Fibroblast of lung (primary cell): ENCODE measurements at places on chromosomes 2 and 18. TPM values are rescaled to one million over a fixed set of nuclear protein-coding genes. Genes with fewer than 3 reads are reported as not detected.

DNA sequence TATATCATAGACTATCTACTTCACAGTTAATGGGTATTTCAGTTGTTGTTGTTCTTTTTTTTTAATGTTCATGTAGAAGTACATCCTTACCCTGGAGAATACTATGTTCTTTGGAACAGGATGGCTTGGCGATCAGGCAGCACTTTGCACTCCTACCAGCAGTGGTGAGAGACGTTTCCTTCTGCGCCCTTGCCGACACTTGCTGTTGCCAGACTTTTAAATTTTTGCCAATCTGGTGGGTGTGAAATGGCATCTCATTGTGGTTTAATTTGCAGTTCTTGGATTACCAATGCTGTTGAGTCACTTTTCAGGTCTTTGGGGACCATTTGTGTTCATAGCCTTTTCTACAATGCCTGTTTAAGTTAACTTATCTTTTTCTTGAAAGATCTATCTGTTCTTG, 197.3 kb downstream of the SH3RF3 start:
- no peak for DNase-seq

DNA sequence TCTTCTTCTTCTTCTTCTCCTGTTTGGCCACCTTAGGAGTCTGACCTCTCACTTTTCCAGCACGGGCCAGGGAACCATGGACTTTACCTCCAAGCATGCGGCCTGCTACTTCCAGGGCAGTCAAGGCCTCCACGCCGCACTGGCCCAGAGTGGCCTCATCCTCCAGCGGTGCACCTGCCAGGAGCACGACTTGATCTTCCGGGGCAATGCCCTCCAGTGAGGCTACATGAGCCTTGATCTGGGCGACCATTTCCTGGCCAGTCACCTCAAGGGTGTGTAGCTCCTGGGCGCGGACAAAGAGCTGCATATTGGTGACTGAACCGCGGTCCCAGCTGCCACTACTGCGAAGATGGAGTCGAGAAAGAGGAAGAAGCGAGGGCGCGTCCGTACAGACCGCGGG, 67.1 kb downstream of the DIPK1C start:
- no peak for DNase-seq

GRCh38 chr18:37299471-37300304, 265.9 kb downstream of the CELF4 start:
- peak; percentile 95 for DNase-seq

GRCh38 chr18:46352520-46353250, 248.5 kb downstream of the HAUS1 start:
- DNase-seq = no peak

- DNase-seq = peak; percentile 95
Observed at GRCh38 chr2:187541086-187542085, 12.8 kb downstream of the TFPI start.

- DNase-seq = no peak
Observed at GRCh38 chr2:199716807-199717586, 134.0 kb downstream of the FTCDNL1 start.

- no peak for DNase-seq
Observed at GRCh38 chr18:69216321-69216720, 184.4 kb upstream of the DOK6 start.

- no peak for DNase-seq
Observed at GRCh38 chr2:106117882-106118684, 76.0 kb downstream of the UXS1 start.

DNA sequence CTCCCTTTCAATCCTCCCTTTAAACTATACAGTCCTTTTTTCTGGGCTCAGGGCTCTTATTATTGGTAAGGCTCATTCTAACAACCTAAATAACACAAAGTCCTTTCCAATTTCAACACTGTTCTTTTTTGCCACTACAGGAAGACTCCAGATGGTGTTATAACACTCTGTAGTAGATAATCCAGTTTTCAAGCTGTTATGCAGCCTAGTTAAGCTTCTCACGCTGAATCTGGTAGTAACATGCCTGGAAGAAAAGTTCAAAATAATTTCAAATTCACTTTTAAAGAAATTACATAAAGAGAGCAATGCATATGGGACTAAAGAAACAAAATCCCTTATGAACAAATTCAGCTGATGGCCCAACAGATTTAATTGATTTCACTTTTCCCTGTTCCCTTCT, 3.2 kb upstream of the MPP4 start:
- no peak for DNase-seq

- peak; percentile 82 for DNase-seq
Observed at GRCh38 chr2:113890253-113891235, 655 bp downstream of the ACTR3 start.

DNA sequence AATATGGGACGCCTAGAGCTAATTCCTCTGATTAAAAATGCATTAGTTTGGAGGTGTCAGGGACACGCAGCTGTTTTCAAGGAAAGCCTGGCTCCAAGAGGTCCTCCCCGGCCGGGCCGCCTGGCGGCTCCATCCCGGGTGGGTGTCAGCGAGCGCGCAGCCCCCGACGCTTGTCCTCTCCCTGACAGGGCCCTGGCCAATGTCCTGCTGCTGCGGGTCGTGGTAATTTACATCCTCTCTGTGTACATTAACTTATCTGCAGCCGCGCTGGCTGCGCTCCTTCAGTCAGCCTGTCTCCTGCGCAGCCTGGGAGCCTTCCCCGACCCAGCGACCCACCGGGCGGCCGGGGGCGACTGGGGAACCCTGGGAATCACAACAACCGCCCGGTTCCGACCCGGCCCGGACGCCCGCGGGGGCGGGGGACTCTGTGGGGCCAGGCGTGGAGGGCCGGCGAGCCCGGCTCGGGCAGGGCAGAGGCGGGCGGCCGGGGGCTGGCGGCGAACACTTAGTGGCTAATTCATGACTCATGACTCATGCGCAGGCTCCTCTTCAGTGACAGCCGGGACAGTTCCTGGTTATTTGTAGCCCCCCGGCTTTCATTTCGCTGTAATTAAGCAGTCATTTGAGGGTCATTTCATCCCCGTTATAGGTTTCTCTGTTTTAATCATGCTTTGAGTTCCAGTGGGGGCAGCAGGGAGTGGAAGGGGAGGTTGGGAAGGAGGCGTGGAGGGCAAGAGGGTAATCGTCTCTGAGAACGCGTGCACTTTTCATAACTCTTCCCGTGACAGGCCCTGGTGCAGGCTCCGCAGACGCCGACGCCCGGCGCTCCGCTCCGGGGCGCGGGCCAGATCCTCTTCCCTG, 141.9 kb upstream of the CTAGE1 start:
- peak; percentile 79 for DNase-seq

DNA sequence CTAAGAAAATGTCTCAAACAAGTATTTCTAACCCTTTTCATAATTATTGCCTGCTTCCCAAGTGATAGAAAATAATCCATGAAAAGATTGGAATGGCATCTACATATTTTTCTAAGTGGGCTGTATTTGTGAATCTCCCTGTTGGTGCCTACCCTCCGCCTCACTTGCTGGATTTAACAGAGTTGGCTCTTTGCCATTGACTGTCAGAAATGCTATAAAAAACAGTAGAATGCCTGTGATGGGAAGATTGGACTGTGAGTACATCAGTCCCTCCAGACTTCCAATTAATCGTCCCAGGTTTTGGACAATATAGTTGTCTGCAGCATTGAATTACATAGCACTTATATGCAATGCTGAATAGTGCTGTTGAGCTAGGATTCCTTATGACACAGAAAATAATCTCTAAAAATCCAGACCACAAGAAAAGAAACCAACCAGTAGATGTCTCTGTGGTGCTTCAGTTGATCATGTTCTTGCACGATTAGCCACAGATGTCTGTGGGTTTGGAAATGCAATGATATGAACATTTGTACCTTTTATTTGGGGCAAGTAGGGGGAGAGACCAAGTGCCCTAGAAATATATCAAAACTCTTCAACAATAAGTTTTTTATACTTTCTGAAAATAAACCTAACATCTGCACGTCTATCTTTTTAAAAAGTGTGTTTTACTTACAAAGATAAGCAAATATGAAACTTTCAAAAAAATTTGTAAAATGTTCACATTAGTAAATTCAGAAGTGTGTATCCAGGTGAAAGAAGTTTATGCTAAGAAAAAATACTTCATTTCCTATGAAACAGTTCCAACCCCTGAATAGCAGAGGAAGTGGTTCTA, 88.5 kb downstream of the DYNAP start:
- DNase-seq = peak; percentile 78

GRCh38 chr18:74784752-74785151, 187.1 kb downstream of the ZNF407 start:
- DNase-seq = no peak

DNA sequence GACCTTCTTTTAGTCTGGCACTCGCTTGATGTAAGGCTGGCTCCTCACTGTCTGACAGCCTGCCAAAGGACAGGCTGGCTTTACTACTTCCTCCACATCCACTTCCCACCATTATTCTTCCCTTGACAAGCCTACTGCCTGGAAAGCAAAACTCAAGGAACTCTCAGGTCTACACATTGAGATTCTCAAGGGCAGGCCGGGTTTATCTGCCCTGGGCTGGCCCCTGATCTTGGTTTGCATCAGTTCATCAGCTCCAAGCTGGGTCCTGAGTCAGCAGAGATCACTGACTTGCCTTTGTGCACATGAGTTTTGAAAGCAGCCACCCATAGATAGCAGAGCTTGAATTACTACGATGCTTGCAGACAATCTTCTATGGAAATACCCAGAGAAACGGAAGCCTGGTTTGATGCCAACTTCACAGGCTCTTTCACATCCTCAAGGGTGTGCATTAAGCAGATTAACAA, 53.9 kb downstream of the KCTD18 start:
- DNase-seq = no peak

- DNase-seq = no peak
Observed at GRCh38 chr2:239548451-239548871, 147.6 kb upstream of the HDAC4 start.

- DNase-seq = no peak
Observed at GRCh38 chr2:159164457-159164911, 122.0 kb downstream of the WDSUB1 start.

DNA sequence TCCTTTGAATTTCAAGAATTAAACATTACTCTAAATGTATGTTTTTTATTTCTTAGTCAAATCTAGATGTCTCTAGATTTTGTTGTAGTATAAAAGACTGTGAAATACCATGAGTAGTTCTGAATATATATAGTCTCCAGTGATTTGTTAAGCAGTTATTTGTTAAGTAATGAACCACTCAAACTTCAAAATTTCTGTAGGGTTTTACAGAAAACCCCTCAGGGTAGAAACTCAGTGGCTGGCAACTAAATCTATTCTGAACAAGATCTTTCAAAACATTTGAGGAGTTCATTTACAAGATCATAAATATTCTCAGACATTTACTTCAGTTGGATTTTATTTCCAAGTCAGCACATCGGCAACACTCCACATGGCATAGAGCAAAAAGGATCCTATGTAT, 35.8 kb upstream of the ACSL3 start:
- DNase-seq = no peak

DNA sequence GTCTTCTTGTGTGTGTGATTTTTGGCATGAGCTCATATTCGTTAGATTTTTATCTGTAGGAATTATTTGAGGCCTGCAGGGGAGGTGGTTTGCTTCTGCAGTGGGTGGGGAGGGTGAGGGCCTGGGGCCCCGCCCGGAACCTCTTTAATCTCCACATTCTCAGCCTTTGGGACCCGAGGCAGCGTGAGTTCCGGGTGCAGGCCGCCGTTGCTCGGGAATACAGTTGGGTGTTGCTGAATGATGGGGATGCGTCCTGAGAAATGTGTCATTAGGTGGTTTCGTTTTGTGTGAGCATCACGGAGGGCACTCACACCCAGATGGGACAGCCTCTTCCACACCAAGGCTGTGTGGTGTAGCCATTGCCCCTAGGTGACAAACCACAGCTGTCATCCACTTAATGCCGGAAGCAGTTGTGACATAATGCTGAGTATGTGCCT, 13.7 kb upstream of the GAL3ST2 start:
- no peak for DNase-seq

DNA sequence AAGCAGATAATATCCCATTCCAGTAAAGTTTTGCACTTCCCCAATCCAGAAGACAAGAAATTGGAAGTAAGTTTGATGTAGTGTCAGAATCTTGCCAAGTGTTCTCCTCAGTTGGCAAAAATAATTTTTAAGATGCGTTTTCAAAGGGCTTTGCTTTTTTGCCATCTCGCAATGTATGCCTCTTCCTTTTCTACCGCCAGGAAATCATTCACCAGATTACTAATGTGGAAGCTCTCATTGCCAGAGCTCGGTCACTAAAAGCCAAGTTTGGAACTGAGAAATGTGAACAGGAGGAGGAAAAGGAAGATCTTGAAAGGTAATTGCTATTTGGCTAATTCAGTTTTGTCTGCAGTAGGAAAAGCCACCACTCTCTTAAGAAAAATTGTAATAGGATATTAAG, 110.7 kb downstream of the RAB3GAP1 start:
- DNase-seq = no peak

GRCh38 chr18:25544546-25545287, 192.8 kb upstream of the ZNF521 start:
- DNase-seq = no peak

- no peak for DNase-seq
Observed at GRCh38 chr2:67895227-67895941, 167.4 kb downstream of the C1D start.

- no peak for DNase-seq
Observed at GRCh38 chr2:173002751-173003541, 72.7 kb upstream of the MAP3K20 start.

- no peak for DNase-seq
Observed at GRCh38 chr2:95036596-95037383, 11.3 kb downstream of the MAL start.

- peak; percentile 68 for DNase-seq
Observed at GRCh38 chr18:48929941-48930713, 20.6 kb downstream of the SMAD7 start.

- DNase-seq = no peak
Observed at GRCh38 chr2:30690126-30690561, 117.1 kb downstream of the CAPN13 start.

Gene PHOSPHO2
- 3.9 and 5.4 TPM in 2 replicates for total RNA-seq

Gene ELOA2
- total RNA-seq = not detected in 2 replicates

Gene MBOAT2
- 36.0 and 46.4 TPM in 2 replicates for total RNA-seq

Gene ASB1
- 18.2 and 40.6 TPM in 2 replicates for total RNA-seq

Gene CLEC4F
- total RNA-seq = not detected in 2 replicates

Gene ABCG8
- not detected in 2 replicates for total RNA-seq
